T-helper 1 cell treated with Interleukin-12 subunit alpha and Interleukin-12 subunit beta and Interleukin-4 antibody, amounts not matched to agents 30 ng/mL and 1 ng/mL, for 36 hours (primary cell): ENCODE measurements at places on chromosomes 5 and 9. TPM values are rescaled to one million over a fixed set of nuclear protein-coding genes. Genes with fewer than 3 reads are reported as not detected.

SLC6A18 gene
- not detected in 2 replicates for total RNA-seq

FOXI1 gene
- total RNA-seq: 0.10 TPM in 1 of 2 replicates, not detected in the other

KCNV2 gene
- not detected in 2 replicates for total RNA-seq

AUH gene
- 28.5 and 28.8 TPM in 2 replicates for total RNA-seq

SLC6A7 gene
- total RNA-seq: not detected in 2 replicates

NSG2 gene
- not detected in 2 replicates for total RNA-seq

PNPLA7 gene
- 3.1 and 3.5 TPM in 2 replicates for total RNA-seq

IFNA13 gene
- total RNA-seq: not detected in 2 replicates

TMEM174 gene
- not detected in 2 replicates for total RNA-seq

WNT8A gene
- total RNA-seq: not detected in 2 replicates
